ENCODE measurements at places on chromosomes 3 and 15.
A peak's percentile ranks its signal among the peaks of the same experiment; 100 is the strongest.

DNA sequence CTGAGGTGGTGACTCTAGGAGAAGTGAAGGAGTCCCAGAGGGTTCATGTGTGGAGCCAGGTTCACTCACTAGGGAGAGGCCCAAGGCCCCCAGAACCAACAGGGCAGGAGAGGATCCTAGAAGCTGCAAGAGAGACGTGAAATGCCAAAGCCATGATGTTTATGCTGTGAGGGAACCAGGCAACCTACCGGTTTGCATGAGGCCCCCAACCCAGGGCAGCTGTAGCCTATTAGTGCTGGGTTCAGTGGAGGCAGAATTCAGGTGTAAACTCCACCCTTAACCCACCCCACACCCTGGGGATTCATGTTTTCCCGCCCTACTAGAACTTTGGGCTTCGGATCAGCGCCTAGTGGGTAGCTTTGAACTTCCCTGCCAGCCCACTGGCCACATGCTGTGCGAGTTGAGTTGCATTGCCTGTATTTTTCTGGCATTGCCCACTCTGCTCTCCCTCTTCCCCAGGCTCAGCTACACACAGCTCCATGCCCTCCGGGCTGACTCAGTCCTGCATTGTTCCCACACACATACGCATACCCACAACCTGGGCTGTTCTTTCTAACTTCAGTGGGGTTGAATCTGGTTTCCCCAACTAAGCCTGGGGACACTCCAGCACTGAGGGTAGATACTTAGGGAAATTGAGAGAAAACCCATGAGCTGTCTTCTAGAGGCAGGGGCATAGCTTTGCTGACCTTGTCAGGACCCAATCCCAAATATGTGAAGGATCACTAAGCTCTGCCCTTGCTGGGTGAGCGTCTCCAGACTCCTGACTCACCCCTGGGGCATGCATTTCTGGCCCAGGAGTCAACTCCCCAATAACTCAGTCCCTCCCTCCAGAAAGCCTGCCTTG is 2.0 kb upstream of the ZBTB47 start:
- no peak for DNase-seq

DNA sequence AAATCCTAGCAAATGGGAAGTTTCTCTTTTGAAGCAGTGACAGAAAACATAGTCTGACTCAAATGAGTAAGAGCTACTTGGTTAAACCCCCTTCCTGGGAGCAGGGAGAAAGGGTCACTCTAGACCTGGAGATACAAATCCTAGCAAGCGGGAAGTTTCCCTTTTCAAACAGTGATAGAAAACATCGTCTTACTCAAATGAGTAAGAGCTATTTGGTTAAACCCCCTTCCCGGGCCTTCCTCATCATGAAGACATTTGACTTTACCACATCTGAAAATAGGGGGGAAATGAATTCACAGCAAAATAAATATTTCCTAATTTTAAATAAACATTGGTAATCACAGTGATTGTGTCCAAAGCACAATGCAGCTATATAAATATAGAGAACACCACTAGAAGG is 79.2 kb downstream of the FOXB1 start:
- DNase-seq: no peak

DNA sequence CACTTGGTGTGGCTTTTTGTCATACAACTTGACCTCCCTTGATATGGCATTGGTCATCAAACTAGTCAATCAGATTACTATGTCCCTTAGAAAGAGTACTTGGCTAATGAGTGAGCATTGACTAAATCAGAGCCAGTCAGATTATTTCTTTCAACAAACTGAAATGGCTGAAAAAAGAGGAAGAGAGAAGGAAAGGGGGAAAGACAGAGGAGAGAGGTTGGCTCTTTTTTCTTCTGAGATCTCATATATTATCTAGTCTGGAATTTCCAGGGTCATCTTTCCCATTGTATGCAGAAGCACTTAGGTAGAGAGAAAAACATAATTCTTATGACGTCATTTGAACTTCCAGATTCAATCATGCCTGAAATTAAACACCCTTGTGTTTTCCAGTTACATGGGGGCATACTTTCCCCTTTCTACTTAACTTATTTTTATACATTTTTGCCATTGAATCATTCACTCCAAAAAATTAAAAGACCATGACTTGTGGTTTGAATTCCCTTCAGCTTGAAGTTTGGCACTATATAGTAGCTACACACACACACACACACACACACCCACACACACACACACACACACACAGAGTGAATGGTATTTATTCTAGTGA is 387.8 kb downstream of the LSAMP start:
- no peak for DNase-seq

GRCh38 chr3:139689708-139690228 is 12.0 kb upstream of the NMNAT3 start:
- no peak for DNase-seq

GRCh38 chr15:75193976-75194375 is 7.7 kb upstream of the C15orf39 start:
- DNase-seq: no peak

DNA sequence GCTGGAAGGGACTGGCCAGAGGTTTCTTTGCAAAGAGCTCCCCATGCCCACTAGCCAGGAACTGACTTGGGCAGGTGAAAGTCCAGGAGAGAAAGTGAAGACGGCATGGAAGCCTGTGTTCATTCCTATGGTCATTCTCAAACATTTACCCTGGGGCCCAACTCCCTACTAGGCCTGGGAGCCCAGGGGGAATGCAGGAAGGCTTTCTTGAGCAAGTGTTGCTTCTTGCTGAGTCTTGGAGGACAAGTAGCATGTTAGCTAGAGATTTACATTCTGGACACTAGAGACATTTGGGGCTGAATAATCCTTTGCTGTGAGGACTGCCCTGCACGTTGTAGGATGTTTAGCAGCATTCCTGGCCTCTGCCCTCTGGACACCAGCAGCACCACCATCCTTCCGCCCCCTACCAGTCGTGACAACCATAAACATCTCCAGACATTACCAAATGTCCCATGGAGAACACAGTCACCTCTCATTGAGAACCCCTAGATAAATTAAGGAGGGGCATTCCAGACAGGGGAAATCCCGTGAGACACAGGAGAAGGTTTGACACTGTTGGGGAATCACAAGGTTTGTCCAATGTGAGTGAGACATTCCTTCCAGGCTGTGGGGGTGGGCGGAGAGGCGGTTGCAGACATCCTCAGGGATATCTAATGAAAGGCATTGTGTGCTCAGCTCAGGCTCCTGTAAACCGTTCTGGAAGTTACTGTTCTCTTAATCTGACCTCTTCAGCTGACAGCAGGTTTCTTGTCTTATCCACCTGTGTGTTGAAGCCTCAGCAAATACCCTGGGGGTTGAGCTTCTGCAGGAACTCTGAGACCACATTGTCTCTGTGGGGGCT is 236.2 kb downstream of the TLE3 start:
- DNase-seq: peak; percentile 27

GRCh38 chr3:131840156-131840797 is 194.5 kb downstream of the CPNE4 start:
- DNase-seq: no peak

DNA sequence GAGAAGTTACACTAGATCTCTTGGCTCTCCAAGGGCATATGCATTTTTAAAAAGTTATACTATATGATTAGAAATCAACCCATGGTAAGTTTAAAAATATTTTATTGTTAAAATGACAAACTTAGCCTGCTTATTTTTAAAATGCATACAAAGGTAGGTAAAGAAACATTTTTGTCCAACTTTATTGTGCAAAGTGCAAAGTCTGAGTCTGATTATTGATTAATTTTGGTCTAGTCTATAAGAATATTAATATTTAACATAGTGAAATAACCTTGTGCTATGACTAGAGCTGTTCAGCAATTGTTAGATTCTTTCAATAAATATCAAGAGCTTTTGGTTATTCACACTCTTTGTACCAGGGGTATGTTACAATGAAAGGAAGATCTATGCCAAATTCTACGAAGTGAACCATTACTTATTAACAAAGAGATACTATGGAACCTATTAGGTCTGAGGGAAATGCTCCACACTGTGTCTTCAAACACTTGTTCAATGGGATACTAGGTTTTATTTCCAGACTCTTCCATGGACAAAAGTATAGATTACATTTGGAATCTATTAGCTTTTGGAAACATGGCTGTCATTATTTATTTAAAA is 70.4 kb downstream of the DIPK2A start:
- no peak for DNase-seq

DNA sequence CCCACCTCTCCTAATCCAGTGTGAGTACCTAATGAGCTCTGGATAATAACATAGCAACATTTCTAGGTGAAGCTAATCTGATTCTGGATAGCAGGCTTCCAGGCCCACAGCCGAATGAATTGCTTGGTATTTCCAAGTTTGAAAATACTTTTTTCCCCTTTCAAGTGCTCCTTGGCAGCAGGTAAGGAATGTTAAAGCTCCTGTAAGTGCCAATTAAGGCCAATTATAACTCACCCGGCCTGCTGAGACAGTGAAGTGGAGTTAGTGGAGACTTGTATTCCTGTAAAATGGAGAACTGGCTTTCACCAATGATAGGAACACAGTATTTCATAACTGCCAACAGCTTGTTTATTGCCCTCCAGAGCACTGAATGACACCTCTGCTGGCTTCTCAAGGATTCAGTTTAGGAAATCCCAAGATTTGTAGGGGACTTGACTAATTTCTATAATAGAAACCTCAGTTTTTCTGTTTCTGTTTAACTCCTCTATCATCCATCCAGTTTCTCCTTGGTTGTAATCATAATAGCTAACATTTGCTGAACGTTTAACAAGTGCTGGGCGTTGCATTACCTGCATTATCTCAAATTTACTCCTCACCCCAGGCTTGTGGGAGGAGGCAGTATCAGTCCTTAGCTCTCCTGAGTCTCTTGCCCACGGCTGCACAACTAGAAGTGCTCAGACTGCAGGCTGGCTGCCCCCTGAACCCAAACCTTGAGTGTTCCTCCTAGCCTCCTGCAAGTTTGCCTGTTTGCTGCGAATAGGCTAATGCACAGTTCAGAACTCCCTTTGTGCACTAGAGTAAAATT is 52.7 kb upstream of the SCAANT1 start:
- peak; percentile 45 for DNase-seq

GRCh38 chr3:123344175-123344906 is 104.5 kb downstream of the ADCY5 start:
- no peak for DNase-seq

DNA sequence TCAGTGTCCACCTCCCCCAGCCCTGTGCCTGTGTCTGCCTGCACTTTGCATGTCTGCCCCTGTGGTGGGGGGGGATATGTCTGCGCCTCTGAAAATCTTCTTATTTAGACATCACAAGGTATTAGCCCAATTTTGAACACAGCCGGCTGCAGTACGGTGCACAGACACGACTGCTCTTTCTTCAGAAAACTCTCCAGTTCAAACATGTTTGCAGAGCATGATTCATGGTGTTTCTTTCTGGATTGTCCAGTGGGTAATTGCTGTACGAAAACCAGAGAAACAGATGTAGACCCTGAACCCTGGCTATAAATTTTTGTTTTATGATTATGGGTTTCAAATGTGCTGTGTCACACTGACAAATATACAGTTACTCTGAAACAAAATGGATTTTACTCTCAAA is 3.4 kb upstream of the RARB start:
- no peak for DNase-seq

DNA sequence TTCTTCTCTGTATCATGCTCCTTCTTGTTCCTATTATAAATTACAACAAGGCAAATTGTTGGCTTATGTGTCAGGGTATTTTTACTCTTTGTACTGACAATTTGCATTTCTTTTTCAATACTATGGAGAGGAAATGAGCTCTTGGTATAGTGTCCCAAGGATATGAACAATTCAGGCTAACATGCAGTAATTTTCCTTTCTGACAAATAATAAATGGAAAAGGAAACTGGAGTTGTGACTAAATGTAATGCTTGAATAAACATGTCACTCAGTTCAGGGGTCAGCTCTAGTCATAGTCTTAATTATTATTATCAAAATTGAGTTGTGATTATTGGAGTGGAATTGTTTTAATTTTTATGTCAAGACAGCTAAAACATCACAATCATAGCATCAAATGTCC is 256.0 kb upstream of the ZPLD1 start:
- DNase-seq: peak; percentile 52

- DNase-seq: no peak
Measured at GRCh38 chr15:29569533-29570092, 252.7 kb downstream of the TJP1 start.

DNA sequence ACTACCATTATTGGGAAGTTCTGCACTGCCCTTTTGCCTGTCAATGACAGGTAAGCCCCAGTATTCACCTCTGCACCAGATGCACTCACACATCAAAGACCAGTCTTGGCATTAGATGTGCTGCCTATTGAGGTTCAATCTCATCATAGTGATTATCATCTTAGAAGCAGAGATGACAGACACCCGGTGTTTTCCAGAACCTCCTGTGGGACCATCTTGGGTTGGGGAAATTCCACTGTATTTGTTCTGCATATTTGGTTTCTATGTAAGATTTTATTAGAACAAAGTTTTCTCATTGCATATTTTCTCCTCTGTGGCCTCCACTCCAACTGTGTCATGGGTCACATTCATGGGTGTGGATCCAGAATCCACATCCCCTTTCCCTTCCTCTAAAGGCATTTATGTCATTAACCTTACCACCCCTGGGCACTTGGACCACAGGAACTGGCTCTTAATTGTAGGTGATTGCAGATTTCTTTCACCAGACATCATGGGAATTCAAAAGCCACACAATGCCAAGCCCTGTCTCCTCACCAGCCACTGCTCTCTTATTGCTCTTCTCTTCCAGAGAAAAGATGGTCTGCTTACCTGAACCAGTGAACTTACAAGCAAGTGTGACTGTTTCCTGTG is 31.2 kb downstream of the PLA1A start:
- peak; percentile 95 for DNase-seq

DNA sequence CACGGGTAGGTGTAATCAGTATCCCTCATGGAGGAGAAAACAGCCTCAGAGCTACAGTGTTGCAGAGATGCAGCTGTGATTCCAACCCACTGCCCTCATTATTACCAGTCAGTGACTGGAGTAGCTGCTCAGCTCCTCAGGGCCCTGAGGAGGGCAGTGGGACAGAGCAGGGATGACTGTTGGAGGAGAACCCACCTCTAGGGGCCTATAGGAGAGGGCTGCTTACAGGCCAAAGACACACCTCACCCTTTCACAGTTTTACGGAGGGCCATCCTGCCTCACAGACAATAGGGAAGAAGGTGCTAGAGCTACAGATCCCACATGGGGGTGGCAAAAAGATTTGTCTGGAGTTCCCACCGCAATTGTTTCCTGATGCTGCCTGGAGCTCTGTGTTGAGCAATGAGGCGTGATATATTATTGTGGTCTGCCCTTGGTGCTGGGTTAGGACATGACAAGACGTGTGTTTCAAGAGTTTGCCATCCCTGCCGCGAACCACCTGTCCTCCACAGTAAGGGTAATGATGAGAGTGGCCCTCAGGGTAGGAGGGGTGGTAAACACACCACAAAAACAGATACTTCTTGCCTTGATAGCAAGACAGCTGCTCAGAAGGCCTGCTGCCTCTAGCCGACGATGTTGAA is 140.5 kb upstream of the TPM1 start:
- no peak for DNase-seq

GRCh38 chr3:150082898-150083654 is 112.4 kb upstream of the PFN2 start:
- no peak for DNase-seq

DNA sequence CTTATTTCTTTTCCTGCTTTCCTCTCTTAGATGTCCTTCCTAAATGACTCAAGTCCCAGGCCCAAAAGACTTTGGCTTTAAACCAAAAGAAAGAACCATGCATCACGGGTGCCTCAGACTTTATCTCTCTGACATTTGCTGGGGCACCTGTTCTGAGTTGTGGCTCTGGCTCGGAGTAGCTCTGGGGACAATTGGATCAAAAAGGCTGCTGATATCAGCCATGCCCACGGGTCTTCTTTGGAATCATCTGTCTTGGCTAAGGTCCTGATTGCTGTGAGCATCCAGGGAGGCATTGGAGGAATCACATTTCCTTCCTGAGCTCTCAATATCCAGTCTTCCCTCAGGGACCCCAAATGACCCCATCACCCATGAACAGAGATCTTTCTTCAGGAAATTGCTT is 59.9 kb downstream of the CLSTN2 start:
- no peak for DNase-seq

Measured in inflammatory macrophage treated with lipopolysaccharide for 1 hour (primary cell).